ENCODE measurements at places on chromosomes 5 and 9.

GRCh38 chr5:56457887-56458812 is 225.0 kb upstream of the ANKRD55 start:
- no peak for DNase-seq
- peak overlapping the region; percentile 21 for H3K27ac ChIP-seq
- H3K4me1 ChIP-seq, result peaks cover 42% of the 10 kb centered on the region
- no peak overlapping the region for H3K4me3 ChIP-seq
- H3K36me3 ChIP-seq, result no peaks in the 10 kb centered on the region

GRCh38 chr9:134557331-134557730 is 84.3 kb upstream of the COL5A1 start:
- no peaks in the 10 kb centered on the region for H3K36me3 ChIP-seq
- no peak overlapping the region for H3K4me3 ChIP-seq
- H3K27ac ChIP-seq, result no peak overlapping the region
- no peak for DNase-seq

DNA sequence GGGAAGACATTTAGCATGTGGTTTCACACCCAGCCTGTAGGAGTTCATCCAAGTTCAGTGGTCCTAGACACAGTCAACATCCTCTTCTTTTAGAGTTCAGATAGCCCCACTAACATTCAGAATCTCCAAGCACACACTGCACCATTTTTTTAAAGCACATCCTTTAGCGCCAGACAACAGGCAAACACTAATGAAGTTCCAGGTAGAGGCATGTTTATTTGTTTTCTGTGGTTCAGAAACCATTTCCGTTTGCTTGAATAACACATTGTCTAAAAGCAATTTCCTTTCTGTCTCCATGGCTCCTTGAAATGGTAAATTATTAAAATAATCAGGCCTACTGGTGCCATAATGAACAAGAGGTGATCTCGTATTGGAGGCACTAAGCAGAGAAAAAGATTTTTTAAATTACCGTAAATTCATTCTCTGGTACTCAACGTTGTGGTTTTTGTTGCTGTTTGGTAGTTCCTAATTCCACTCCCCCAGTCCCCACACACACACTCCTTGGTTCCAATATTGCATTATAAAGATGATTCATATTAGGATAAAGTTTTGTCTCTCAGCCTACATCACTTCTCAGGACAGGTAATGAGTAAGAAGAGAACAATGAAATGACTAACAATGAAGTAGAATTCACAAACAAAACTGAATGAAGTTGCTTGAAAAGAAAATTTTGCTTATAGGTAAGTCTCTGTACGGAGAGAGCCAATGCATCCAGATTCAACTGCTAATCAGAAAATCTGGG is 153.1 kb downstream of the PCSK1 start:
- H3K27me3 ChIP-seq, result no peaks in the 10 kb centered on the region
- no peaks in the 10 kb centered on the region for H3K4me1 ChIP-seq
- no peak for DNase-seq
- H3K4me3 ChIP-seq, result no peak overlapping the region

- no peak overlapping the region for H3K27ac ChIP-seq
- H3K27me3 ChIP-seq, result no peaks in the 10 kb centered on the region
- no peaks in the 10 kb centered on the region for H3K4me1 ChIP-seq
- H3K4me3 ChIP-seq, result no peak overlapping the region
- H3K36me3 ChIP-seq, result no peaks in the 10 kb centered on the region
Observed at GRCh38 chr5:65834306-65834705, 92.1 kb upstream of the ERBIN start.

DNA sequence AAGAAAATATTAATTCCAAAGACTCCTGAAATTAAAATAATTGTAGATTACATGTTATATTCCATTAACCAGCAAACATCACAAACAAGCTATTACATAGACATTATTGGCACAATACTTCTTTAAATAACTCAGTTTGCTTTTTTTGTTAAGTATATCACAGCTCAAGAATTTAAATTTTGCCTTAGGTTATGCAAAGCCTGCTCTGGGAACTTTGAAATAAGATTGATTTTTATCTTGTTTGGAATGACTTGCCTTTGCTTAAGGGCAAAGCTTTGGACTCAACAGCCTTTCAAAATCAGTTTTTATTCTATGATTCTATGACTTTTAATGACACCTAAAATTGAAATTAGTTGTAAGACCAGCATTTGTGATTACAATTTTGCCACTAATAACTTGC is 78.2 kb downstream of the ALDH7A1 start:
- no peak for DNase-seq
- H3K27me3 ChIP-seq, result no peaks in the 10 kb centered on the region
- peaks cover 31% of the 10 kb centered on the region for H3K4me1 ChIP-seq
- no peak overlapping the region for H3K4me3 ChIP-seq
- no peaks in the 10 kb centered on the region for H3K36me3 ChIP-seq

- no peaks in the 10 kb centered on the region for H3K4me1 ChIP-seq
- no peak overlapping the region for H3K27ac ChIP-seq
- H3K4me3 ChIP-seq, result no peak overlapping the region
- H3K27me3 ChIP-seq, result no peaks in the 10 kb centered on the region
- H3K36me3 ChIP-seq, result no peaks in the 10 kb centered on the region
Observed at GRCh38 chr9:120583958-120584369, 4.0 kb upstream of the CDK5RAP2 start.

- DNase-seq, result no peak
- H3K36me3 ChIP-seq, result no peaks in the 10 kb centered on the region
- H3K4me3 ChIP-seq, result no peak overlapping the region
- H3K27ac ChIP-seq, result no peak overlapping the region
- H3K27me3 ChIP-seq, result no peaks in the 10 kb centered on the region
Observed at GRCh38 chr5:107636555-107636954, 34.2 kb downstream of the EFNA5 start.

- no peak overlapping the region for H3K4me3 ChIP-seq
- no peaks in the 10 kb centered on the region for H3K36me3 ChIP-seq
- H3K27me3 ChIP-seq, result no peaks in the 10 kb centered on the region
- peaks cover 10% of the 10 kb centered on the region for H3K4me1 ChIP-seq
- H3K27ac ChIP-seq, result no peak overlapping the region
- DNase-seq, result no peak
Observed at GRCh38 chr5:173974688-173975239, 14.2 kb upstream of the C5orf47 start.

- DNase-seq, result no peak
- no peak overlapping the region for H3K27ac ChIP-seq
- H3K4me3 ChIP-seq, result no peak overlapping the region
- no peaks in the 10 kb centered on the region for H3K36me3 ChIP-seq
- no peaks in the 10 kb centered on the region for H3K4me1 ChIP-seq
Observed at GRCh38 chr5:61784341-61784740, 452.3 kb downstream of the ZSWIM6 start.

GRCh38 chr9:106862821-106863720 is at the start of gene ZNF462:
ZNF462 (plus strand) TSS chr9:106863166; CDS start chr9:106923384, 60,218 bp downstream.
- H3K4me3 ChIP-seq, result peak within 1 kb of the TSS; percentile 85
- peaks cover 2% of the 10 kb centered on the region for H3K4me1 ChIP-seq
- no peaks in the 10 kb centered on the region for H3K36me3 ChIP-seq
- H3K27me3 ChIP-seq, result no peaks in the 10 kb centered on the region
- peak; percentile 30 for DNase-seq

- H3K27ac ChIP-seq, result no peak overlapping the region
- no peaks in the 10 kb centered on the region for H3K36me3 ChIP-seq
- peaks cover 100% of the 10 kb centered on the region for H3K27me3 ChIP-seq
- DNase-seq, result no peak
Observed at GRCh38 chr9:37035648-37036370, 1.7 kb upstream of the PAX5 start.

- H3K27ac ChIP-seq, result no peak overlapping the region
- DNase-seq, result peak; percentile 15
- H3K4me3 ChIP-seq, result no peak overlapping the region
- H3K4me1 ChIP-seq, result no peaks in the 10 kb centered on the region
Observed at GRCh38 chr9:118473521-118473920, 769.3 kb downstream of the TLR4 start.

- no peaks in the 10 kb centered on the region for H3K27me3 ChIP-seq
- no peaks in the 10 kb centered on the region for H3K36me3 ChIP-seq
- no peak overlapping the region for H3K4me3 ChIP-seq
- peaks cover 36% of the 10 kb centered on the region for H3K4me1 ChIP-seq
- no peak for DNase-seq
Observed at GRCh38 chr5:172892713-172893112, 58.7 kb downstream of the ERGIC1 start.

DNA sequence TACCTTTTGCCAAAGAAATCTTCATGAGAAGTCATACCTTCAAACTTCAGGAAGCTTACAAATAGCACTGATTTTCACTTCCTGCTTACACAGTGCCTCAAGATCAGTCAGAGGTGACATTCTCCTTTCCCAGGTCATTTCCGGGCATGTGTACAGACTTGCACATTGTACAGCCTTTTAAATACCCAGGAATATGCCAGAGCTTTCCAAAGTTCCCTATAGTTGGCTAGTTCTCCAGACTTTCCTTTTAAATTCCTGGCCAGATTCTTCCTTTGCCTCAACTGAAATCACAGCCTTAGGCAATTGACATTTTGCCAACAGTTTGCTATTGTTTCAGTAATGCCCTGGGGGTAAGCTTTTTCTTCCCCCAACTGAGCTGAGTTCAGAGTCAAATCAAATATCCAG is 47.2 kb downstream of the RFX3 start:
- no peak overlapping the region for H3K4me3 ChIP-seq
- peak overlapping the region; percentile 19 for H3K27ac ChIP-seq
- DNase-seq, result no peak
- H3K27me3 ChIP-seq, result no peaks in the 10 kb centered on the region
- peaks cover 6% of the 10 kb centered on the region for H3K36me3 ChIP-seq

DNA sequence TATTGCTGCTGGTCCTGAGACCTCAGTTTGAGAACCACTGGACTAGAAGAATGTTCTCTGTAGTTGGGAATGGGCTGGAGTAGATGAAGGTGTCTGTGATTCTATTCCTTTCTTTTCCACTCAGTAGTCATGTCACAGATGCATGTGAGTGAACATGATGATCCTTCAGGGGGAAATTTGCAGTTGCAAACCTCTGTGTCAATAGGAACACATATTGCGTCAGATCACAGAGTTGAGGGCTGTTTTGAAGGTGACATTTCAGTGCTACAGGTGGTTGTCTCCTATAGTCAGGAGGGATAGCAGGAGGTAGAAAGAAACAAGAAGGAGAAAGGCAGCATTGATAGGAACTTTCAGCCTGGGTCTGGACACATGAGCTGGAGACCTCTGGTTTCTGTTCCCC is 239.3 kb downstream of the ARHGEF28 start:
- H3K4me1 ChIP-seq, result no peaks in the 10 kb centered on the region
- H3K4me3 ChIP-seq, result no peak overlapping the region
- DNase-seq, result no peak
- H3K27me3 ChIP-seq, result no peaks in the 10 kb centered on the region

DNA sequence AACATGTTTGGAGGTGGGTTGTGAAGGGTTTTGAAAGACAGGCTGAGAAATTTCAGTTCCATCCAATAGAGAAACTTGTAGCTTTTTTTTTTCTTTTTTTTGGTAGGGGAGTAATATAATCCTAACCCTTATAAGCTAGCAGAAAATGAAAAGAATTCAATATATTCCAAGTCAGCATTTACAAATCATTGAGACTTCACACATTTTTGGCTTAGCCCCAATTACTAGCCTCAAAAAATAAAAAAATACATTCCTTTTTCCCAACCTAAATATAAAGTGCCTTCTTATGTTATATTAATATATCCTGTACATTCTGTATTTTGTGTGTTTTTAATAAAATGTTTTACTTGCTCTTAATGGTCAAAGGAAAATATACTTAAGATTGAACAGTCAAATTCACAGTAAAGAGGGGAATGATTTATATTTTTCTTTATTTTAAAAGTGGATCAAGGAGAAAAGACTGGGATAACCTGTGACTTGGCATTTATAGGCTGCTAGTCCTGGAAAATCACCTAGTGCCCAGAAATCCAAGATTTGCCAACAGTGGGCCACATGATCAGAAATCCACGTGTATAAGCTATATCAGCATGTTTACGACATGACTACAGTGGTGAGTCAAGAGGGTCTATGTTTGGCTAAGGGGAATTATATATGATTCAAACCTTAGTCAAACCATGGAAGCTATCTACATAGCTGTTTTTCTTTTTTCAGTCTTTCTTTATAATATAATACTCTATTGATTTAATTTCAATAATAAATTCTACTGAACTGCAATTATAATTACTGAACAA is 14.5 kb downstream of the HACD4 start:
- no peak for DNase-seq
- H3K36me3 ChIP-seq, result no peaks in the 10 kb centered on the region
- no peaks in the 10 kb centered on the region for H3K27me3 ChIP-seq
- no peak overlapping the region for H3K4me3 ChIP-seq
- H3K27ac ChIP-seq, result no peak overlapping the region

- H3K4me3 ChIP-seq, result no peak overlapping the region
- no peaks in the 10 kb centered on the region for H3K36me3 ChIP-seq
- no peaks in the 10 kb centered on the region for H3K27me3 ChIP-seq
- DNase-seq, result no peak
- H3K27ac ChIP-seq, result peak overlapping the region; percentile 81
- H3K4me1 ChIP-seq, result peaks cover 62% of the 10 kb centered on the region
Observed at GRCh38 chr9:127554966-127555839, 56.9 kb upstream of the STXBP1 start.

DNA sequence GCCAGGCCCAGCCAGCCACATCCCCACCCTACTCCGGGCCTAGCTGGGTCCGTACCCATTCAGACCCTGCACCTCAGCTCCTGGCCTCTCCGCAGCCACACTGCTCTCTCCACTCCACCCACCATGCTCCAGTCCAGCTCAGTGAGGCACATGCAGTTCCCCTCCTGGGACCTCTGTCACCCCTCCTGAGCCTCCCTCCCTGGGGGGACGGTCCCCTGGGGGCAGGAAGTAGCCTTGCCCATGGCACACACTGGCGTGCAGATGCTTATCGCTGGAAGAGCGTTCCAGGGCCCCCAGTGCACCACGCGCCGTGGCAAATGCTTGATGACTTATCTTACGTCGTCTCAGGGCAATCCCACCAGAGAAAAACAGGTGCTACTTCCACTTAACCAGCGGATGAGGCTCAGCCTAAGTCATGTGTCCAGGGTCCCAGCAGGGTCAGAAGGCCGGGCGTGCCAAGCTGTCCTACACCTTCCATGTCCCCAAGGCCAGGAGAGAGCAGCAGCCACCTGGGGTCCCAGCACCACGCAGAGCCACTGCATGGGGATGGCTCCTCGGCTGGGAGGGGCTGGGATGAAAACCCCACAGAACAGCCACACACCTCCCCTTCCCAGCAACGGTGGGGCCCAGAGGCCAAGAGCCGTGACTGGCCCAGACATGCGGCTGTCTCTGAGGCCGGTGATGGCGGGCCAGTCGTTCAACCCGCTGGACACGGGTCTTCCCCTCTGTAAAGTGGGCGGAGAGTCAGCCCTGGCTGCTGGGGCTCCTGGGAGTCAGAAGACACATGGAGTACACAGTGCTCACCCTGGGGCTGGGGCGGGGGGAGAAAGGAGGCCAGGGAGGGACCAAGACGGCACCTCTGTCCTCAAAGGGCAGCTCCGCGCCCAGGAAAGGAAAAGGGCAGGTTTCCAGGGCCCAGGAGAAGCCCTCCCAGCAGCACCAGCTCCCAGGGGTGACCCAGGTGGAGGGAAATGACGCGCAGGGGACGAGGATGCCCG is 2.6 kb upstream of the CCDC187 start:
- no peak overlapping the region for H3K27ac ChIP-seq
- H3K4me3 ChIP-seq, result no peak overlapping the region
- H3K36me3 ChIP-seq, result no peaks in the 10 kb centered on the region
- H3K27me3 ChIP-seq, result peaks cover 23% of the 10 kb centered on the region

GRCh38 chr5:132499440-132500243 is 9.1 kb upstream of the IRF1 start:
- no peak for DNase-seq
- no peaks in the 10 kb centered on the region for H3K27me3 ChIP-seq
- H3K27ac ChIP-seq, result no peak overlapping the region
- peaks cover 47% of the 10 kb centered on the region for H3K4me1 ChIP-seq
